Cardiac fibroblast (primary cell): ENCODE measurements at places on chromosomes 12 and 14.

GRCh38 chr12:94112121-94112520 is 36.3 kb upstream of the PLXNC1 start:
- DNase-seq: no peak

- DNase-seq: no peak
Observed at GRCh38 chr12:58369576-58369975, 428.2 kb downstream of the ATP23 start.

GRCh38 chr12:123761841-123762714 is at the start of gene DNAH10:
TSS of gene DNAH10 (plus strand) at chr12:123762301. CDS start at chr12:123762337, 36 bp downstream.
- DNase-seq: peak; percentile 3

DNA sequence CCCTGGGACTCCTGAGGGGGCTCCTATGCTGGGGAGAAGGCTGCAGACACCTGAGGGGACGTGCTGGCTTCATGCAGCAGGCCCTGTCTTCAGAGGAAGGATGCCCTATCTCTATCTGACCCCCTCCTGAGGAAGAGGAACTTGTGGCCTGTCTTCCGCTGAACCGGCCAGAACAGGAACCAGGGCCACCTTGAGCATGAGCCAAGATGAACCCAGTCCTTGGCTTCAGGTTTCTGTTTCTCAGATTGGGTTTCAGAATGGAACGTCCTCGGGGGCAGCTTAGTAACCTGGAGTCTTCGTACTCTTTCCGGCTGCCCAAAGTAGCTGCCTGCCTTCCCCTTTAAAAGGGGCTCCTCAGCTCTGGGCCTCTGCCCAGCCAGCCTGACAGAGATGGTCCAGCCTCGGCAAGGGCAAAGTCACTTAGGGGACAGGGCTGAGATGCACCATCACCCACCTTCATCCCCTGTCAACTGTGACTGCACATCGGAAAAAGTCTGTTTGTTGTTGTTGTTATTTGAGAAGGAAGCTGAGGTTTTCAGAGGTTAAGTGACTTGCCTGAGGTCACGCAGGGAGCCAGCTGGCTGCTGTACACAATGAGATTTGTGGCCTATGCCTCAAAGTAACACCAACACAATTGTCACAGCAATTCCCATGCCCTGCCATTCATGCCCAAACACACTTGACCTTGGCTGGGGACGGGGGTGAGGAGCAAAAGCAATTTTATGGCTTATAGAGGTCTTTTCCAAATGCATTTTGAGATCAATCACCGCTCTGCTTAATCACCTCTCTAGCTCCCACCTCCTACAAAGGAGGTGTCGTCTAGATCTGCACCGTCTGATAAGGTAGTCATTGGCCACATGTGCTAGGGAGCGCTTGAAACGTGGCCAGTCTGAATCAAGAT is 13.4 kb downstream of the ASB2 start:
- DNase-seq: no peak

DNA sequence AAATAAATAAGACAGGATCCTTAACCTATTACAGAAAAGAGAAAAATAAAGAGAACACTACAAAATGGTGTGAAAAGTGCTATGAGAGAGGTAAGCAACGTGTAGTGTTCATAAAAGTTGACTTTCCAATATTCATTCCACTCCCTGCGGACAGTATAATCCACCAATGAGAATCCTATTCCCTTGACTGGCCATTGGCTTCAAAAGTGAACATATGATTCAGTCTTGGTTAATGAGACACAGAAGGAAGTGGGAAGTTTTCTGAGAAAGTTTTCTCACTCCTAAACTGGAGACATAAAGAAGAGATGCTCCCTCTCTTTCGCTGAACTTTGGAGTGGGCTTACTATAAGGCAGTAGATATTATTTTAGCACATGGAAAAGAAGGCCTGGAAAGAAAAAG is 153.1 kb downstream of the PAWR start:
- no peak for DNase-seq

DNA sequence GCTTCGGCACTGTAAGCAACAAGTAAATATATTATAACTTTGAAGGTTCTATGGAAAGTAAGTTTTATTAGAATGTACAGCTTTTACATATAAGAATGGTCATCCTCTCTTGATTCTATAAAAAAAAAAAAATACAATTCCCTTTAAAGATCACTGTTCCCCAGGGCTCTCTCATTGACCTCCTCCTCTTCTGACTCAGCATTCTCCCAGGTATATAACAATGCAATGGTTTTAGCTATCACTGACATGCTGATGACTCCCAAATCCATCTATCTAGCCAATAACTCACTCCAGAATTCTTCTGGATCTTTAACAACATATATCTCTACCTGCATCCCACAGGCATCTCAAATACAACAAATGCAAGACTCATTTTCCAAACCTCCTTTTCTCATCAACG is 62.7 kb downstream of the EEA1 start:
- DNase-seq: no peak

DNA sequence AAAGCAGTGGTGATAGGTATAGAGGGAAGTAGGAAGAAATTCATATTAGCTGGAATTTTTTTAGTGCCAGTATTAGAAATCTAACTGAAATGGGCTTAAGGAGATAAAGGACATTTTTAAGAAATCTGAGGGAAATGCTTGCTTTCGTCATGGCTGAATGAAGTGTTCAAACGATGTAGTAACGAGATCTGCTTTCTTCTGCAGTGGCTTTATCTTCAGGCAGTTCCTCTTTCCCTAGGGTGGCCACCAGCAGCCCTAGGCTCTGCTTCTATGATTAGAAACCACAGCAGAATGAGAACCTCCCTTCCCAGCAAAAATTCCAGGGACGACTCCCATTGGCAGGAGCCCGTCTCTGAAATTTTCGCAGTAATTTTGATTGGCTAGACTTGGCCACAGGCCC is 163.9 kb upstream of the FRMD6 start:
- no peak for DNase-seq

GRCh38 chr14:34050606-34051005 is 99.7 kb upstream of the EGLN3 start:
- no peak for DNase-seq

DNA sequence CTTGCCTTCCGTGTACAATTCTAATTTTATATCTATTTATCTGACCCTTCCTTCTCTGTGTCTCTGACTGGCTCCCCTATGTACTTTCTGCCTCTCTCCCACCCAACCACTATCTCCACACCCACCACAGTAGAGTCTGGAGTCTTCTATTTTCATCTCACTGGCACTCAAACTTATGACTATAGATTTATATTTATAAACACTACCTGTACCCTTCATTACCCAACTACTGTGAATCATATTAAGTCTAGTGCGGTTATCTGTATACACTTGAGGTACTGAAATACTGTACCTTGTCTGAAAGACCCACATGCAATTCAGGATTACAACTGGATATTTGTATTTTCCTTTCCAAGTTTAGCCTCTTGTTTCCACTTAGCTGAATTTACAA is 36.1 kb downstream of the ATP2B1 start:
- no peak for DNase-seq

GRCh38 chr12:108712165-108712924 is 19.0 kb downstream of the CORO1C start:
- DNase-seq: no peak

- DNase-seq: no peak
Observed at GRCh38 chr12:6321905-6322304, 11.4 kb downstream of the PLEKHG6 start.

DNA sequence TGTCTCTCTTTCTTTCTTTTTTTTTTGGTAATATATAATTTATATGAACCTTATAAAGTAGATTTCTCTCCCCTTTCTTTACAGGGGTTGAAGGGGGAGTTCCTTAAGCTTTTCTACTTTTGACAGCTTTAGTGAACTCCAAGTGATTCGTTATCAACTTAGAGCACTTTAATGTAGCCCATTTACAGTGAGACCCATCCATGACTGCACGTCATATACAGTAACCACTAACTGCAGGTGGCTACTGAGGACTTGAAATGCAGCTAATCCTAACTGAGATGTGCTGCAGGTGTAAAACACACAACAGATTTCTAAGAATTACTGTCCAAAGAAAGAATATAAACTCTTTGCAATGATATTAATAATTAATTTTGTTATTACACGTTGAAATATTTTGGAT is 582 bp downstream of the LRRIQ1 start:
- DNase-seq: no peak

DNA sequence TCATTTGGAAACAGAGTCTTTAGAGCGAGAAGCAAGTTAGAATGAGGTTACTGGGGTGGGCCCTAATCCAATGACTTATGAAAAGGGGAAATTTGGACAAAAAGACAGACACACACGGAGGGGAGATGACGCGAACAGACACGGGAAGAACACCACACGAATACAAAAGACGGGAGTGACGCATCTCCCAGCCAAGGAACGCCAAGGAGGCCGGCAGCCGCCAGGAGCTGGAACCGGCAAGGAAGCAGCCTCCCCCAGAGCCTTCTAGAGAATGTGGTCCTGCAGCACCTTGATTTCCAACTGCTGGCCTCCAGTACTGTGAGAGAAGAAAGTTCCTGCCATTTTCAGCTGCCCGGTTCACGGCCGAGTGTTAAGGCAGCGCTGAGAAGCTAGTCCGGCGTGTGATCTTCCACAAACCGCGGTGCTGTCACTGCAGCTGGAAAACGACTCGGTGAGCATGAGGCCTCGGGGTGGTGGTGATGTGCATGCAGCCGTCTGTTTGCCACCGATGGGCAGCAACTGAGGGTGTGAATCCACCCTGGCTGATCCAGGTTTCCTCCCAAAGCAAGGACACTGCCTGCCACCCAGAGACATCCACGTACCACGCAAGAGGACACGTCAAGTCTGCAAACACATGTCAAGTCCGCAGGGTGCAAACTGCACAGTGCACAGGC is 124.5 kb downstream of the NCOR2 start:
- peak; percentile 93 for DNase-seq

GRCh38 chr12:92175961-92176360 is 30.3 kb upstream of the BTG1 start:
- no peak for DNase-seq

- DNase-seq: peak; percentile 59
Observed at GRCh38 chr14:63192085-63192484, 12.2 kb upstream of the RHOJ start.

DNA sequence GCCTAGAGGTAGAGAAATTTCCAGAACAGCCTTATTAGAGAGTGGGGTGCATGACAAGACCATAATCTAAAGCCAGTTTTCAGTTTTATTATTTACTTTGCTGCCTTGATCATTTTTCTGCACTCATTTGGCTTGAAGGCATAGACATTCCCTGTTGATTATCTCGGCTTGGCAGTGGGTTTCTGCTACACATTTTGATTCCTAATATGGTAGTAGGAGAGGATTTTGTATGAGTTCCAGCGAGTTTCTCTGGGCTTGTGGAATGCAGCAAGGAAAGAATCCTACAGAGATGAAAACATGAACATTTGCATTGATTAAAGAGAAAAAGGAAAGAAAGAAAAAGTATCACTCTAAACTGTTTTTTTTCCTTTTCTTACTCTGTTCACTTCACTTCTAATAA is 281.2 kb downstream of the PAWR start:
- peak; percentile 81 for DNase-seq

DNA sequence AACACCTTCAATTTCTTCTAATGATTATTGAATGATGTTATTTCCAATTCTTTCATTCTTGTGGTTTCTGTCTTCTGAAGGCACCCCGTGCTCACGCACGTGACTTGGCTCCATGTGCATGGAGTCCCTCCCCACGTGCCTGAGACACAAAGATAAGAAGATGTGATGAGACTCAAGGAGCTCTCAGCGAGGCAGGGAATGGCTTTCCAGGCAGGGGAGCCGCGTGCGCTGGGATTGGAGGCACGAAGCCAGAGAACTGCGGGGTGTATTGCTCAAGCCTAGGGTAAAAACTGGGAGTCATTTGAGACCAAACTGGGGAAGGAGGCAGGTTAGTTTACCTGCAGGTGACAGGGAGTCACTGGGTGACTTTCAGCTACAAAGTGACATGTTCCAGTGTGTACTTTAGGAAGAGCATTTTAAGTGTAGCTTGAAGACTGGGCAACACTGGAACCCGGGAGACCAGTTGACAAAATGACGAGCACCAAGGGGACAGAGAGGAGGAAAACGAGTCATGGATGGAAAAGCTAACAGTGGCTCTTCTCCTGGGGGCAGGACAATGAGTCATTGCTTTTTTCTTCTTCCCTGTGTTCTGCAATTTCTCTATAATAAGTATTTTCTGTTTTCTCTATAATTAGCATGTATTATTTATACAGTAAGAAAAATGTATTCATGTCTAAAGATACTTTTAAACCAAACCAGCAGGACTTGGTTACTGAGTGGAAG is 311.7 kb upstream of the FKBP4 start:
- no peak for DNase-seq

- no peak for DNase-seq
Observed at GRCh38 chr12:121314431-121314830, 17.9 kb upstream of the CAMKK2 start.

- no peak for DNase-seq
Observed at GRCh38 chr12:116661341-116661740, 76.5 kb downstream of the SPRING1 start.

DNA sequence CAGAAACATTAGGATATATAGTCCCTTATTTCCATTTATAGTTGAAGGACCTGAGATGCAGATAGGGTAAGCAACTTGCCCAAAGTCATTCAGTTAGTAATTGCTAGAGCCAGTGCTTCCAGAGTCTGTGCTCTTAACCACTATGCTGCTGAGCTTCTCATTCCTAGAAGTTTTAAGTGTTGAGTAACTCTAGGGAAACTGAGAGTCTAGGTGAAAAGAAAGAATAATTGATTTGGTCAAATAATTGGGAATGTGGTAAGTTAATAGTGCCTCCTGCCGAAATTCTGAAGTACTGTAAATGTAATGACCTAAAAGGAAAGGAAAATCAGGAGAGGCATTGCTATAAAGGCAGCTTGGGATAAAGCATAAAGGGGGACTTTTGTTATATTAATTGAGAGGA is 14.1 kb downstream of the PYROXD1 start:
- DNase-seq: no peak

GRCh38 chr14:77372304-77372841 is 4.5 kb downstream of the TMED8 start:
- peak; percentile 50 for DNase-seq

GRCh38 chr12:15558915-15559528 is 230.2 kb downstream of the EPS8 start:
- DNase-seq: peak; percentile 90

- DNase-seq: peak; percentile 91
Observed at GRCh38 chr12:131896080-131896810, 1.8 kb downstream of the ULK1 start.
